Kidney (tissue), 22 donors: ENCODE measurements at places on chromosomes 4 and X.

DNA sequence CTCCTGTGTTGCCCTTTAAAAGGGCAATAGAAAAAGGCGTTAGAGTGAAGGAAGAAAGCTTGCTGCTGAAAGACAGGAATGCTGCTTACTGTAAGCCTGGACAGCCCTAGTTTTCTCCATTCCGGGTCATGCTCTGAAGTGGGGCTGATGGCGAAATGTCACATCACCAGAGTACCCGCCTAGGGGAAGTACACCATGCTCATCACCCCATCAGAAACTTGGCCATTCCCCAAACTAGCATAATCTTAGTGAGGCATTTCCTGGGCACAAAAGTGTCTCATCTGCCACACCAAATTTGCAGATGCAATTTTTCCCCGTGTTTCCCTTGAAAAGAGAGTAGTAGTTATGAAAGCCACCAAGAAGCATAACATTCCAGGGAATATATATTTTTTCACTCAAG, 47.8 kb upstream of the CAMK2D start:
- peak; percentile 12 for DNase-seq

DNA sequence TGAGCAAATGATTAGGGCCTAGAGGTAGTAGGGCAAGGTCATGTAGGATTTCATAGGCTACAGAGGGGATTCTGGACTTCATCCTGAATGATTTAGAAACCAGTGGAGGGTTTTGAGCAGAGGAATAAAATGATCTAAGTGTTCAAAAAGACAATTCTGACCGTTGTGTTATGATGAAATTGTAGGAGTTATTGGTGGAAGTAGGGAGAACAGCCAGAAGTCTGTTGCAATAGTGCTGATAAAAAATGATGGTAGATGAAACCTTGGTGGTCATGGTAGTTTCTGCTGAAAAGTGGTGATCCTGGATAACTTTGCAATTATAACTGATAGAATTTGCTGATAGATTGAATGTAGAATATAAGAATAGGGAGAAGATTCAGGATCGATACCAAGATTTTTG, 60.2 kb downstream of the MID1IP1 start:
- DNase-seq = no peak

- DNase-seq = no peak
Observed at GRCh38 chr4:148192526-148192925, 249.7 kb downstream of the NR3C2 start.

DNA sequence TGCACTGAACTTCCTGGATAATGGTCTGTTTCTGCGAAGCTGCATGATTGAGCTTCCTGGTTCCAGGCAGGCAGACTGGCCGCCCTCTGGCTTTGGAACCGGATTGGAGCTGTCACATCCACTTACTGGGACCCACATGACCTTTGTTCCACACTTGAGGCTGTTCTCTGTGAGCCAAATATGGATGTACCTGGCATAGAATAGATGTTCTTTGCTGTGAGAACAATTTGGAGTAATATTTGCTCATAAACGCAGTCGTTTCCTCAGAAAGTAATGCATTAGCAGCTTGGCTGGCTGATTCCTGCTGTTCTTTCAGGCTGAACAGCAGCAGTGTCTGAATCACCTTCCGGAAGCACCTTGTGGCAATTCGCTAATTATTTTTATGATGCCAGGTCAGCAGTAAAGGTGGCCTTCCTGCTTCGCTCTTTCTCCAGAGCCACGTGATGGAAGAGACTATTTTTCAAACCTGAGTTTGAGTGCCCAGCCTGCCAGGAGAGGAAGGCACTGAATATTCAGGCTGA, 78.1 kb upstream of the BOD1L1 start:
- DNase-seq = peak; percentile 90

DNA sequence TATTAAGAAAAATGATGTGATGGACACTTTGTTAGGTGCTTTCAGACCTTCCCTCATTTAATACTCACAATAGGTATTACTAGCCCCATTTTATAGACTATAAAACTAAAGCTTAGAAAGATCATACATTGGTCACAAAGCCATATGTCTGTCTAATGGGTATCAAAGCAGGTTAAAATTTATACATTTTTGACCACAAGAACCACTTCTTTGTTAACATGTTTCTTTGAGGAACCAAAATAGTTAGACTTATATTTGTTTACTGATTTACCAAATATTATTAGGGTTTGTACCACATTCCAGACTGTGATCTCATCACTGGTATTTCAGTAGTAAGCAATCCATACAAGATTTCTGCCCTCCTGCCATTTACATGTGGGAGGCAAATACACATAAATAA, 363.3 kb downstream of the NAF1 start:
- no peak for DNase-seq

GRCh38 chr4:76601791-76602190, 166.8 kb downstream of the SHROOM3 start:
- no peak for DNase-seq

- no peak for DNase-seq
Observed at GRCh38 chr4:183030309-183030708, 68.7 kb upstream of the WWC2 start.
